ENCODE measurements at places on chromosomes 1 and 21. TPM values are rescaled to one million over a fixed set of nuclear protein-coding genes. Genes with fewer than 3 reads are reported as not detected.

Gene PAQR7
- total RNA-seq, result 7.7 TPM

Gene MYCL
- total RNA-seq, result 28.8 TPM

Gene DYNLT5
- total RNA-seq, result 0.93 TPM

Gene SPRR3
- not detected for total RNA-seq

Gene CACNA1S
- not detected for total RNA-seq

Gene PIGR
- total RNA-seq, result not detected

Gene BROX
- total RNA-seq, result 26.7 TPM

Gene NBPF4
- total RNA-seq, result not detected

Gene PRELP
- total RNA-seq, result 0.19 TPM

Gene IL20
- total RNA-seq, result not detected

- no peak overlapping the region for H3K4me3 ChIP-seq
- no peak overlapping the region for H3K27ac ChIP-seq
Measured at GRCh38 chr1:201404722-201405483, 5.8 kb upstream of the LAD1 start.

GRCh38 chr21:27649323-27649722, 682.4 kb upstream of the ADAMTS5 start:
- no peak overlapping the region for H3K4me3 ChIP-seq
- H3K27ac ChIP-seq, result no peak overlapping the region
- H3K4me1 ChIP-seq, result no peaks in the 10 kb centered on the region
- DNase-seq, result no peak
- H3K27me3 ChIP-seq, result no peaks in the 10 kb centered on the region

DNA sequence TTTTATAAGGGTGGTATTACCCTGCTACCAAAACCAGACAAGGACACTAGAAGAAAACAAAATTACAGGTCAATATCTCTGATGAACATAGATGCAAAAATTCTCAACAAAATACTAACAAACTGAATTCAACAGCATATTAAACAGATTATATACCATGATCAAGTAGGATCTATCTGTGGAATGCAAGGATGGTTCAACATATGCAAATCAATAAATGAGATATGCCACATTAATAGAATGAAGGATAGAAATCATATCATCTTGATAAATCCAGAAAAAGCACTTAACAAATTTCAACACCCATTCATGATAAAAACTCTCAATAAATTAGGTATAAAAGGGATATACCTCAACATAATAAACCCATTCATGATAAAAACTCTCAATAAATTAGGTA, 24.3 kb upstream of the MYBPHL start:
- no peak for DNase-seq
- no peak overlapping the region for H3K4me3 ChIP-seq
- H3K36me3 ChIP-seq, result peaks cover 32% of the 10 kb centered on the region
- no peaks in the 10 kb centered on the region for H3K4me1 ChIP-seq
- no peak overlapping the region for H3K27ac ChIP-seq

DNA sequence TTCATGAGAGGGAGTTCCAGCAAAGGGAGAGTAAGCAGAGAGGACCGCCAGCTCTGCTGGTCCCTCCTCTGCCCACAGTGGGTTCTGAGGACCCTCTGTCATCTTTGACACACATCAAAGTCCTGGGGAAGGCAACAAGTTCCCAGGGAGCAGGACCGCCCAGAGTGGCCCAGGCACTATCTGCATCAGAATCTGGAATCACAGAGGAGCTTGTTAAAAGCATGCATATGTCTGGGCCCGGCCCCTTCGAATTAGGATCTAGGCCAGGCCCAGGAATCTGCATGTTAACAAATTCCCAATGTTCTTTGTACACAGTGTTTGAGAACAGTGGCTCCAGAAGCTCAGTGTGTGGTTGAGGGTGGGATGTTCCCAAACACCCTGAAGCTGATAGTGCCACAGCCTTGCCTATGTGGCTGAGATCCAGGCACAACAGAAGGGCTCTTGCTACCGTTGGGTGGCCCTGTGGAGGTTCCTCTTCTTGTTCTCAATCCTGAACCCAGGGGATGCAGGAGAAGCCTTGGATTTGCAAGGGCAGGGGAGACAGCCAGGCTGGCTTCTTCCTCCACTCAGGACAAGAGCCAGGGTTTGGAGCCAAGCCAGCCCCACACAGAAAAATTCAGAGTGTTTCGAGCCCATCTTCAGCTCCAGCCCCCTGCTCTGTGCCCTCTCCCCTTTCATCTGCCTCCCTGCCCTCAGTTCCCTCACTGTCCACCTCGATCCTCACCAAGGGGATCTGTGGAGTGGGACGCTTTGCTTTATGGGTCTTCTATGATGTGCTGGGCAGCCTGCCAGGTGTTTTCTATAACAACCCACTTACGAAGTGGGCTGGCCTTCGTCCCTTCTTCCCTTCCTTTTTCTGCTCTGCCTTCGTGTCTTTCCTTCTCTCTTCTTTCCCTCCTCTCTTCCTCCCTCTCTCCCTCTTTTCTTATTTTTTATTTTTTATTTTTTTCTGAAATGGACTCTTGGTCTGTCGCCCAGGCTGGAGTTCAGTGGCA, 129.0 kb upstream of the TMPRSS2 start:
- H3K4me1 ChIP-seq, result no peaks in the 10 kb centered on the region
- no peak overlapping the region for H3K4me3 ChIP-seq
- no peak overlapping the region for H3K27ac ChIP-seq
- DNase-seq, result no peak
- H3K27me3 ChIP-seq, result no peaks in the 10 kb centered on the region

DNA sequence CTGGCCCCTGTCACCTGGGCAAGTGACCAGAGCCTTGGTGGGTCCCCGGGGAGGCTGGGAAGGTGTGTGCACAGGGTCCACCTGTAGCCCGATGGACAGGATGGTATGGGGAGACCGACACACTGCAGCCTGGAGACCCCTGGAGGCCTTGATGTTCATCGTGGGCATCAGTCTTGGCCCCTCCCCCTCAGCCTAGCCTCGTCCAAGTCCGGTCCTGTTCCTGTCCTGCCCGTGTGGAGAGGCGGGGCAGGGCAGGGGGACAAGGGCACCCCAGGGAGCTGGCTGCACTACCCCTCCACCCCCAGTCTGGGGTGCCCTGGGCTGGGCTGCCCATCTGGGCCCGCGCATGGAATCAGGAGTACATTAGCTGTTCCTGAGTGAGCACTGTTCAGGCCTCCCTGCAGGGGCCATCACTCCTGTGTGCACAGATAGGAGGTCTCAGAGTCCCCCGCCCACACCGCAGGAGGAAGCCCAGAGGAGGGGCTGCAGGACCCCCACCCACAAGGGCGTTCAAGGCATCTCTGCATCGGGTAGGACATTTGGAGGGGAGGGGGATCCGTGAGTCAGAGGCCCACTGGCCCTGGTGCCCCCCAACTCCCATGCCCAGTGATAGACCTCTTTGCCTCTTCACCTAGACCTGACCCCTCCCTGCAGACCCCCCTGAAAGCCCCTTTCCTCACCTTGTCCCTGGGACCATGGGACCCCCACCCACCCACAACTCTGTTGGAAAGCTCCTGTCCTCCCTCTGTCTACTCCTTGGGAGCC, 63.2 kb downstream of the WNT9A start:
- H3K27me3 ChIP-seq, result no peaks in the 10 kb centered on the region
- no peak overlapping the region for H3K27ac ChIP-seq
- no peak overlapping the region for H3K4me3 ChIP-seq
- no peaks in the 10 kb centered on the region for H3K36me3 ChIP-seq
- peaks cover 5% of the 10 kb centered on the region for H3K4me1 ChIP-seq

GRCh38 chr1:44602634-44603628, 71.3 kb downstream of the TMEM53 start:
- no peaks in the 10 kb centered on the region for H3K27me3 ChIP-seq
- H3K4me1 ChIP-seq, result no peaks in the 10 kb centered on the region
- no peaks in the 10 kb centered on the region for H3K36me3 ChIP-seq
- no peak overlapping the region for H3K4me3 ChIP-seq
- DNase-seq, result no peak

DNA sequence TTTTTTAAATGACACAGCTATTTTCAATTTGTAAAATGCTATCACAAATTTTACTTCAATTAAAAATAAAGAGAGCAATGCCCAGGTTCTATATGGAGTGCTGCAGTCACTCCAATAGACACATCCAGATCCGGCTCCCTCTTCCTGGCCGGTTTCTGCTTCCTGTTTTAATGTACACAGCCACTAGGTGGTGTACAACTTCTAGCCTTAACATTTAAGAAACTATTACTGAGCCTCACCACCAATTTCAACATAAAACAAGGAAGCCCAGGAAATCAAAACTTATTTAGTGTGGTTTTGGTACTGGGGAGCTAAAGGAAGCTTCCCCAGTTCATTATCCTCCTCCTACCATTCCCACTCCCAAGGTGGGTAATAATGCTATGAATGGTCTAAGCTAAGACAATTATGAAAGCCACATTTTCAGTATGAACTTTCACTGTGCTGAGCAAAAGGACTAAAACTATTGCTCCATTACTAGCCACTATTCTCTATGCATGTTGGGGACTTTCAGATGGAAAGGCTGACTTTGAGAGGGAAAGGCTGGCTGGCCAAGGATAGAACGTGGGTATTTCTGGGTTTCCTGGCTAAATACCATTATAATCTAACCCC, 25.5 kb upstream of the MTMR11 start:
- H3K36me3 ChIP-seq, result peaks cover 51% of the 10 kb centered on the region
- H3K27me3 ChIP-seq, result no peaks in the 10 kb centered on the region
- no peak overlapping the region for H3K4me3 ChIP-seq
- H3K27ac ChIP-seq, result no peak overlapping the region
- no peak for DNase-seq
- H3K4me1 ChIP-seq, result no peaks in the 10 kb centered on the region

- H3K4me1 ChIP-seq, result no peaks in the 10 kb centered on the region
- DNase-seq, result no peak
- no peaks in the 10 kb centered on the region for H3K27me3 ChIP-seq
- no peak overlapping the region for H3K4me3 ChIP-seq
- H3K36me3 ChIP-seq, result no peaks in the 10 kb centered on the region
Measured at GRCh38 chr1:2593251-2593878, 6.8 kb downstream of the PRXL2B start.

DNA sequence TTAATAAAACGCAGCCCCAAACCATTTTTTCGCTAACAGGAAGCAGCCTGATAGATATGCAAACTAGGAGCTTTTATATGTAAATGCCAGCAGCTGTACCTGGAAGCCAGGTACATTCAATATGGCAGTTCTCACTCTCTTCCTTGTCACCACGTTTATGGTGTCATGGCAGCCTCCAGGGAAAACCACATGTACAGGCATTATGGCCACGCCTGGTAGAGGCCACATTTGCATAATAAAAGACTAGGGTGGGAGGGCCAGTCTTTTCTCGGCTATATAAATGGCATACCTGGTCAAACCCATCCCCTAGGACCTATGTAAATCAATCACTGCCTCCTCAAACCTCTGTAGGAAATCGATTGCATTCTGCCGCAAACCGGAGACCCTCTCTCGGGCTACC, 247.5 kb downstream of the NEGR1 start:
- DNase-seq, result no peak
- H3K4me3 ChIP-seq, result no peak overlapping the region
- H3K27me3 ChIP-seq, result no peaks in the 10 kb centered on the region
- no peak overlapping the region for H3K27ac ChIP-seq
- no peaks in the 10 kb centered on the region for H3K36me3 ChIP-seq

DNA sequence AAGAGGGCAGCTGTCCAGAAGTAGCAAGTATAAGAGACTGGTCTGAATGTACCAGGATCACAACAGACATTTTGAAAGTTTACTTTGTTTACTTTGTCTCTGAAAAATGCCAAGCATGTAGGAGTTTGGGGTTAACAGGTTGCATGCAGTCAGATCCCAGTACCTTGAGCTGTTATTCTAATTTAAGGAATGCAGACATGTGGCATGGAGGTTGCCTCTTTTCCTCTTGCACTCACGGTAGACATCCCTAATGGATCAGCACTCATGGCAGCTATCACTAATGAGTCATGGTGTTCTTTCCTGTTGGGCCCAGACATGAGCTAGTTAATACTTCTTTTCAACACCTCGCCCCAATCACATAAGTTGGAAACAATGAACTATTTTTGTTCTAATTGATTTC, 67.3 kb downstream of the GADD45A start:
- H3K36me3 ChIP-seq, result no peaks in the 10 kb centered on the region
- H3K27ac ChIP-seq, result no peak overlapping the region
- peaks cover 9% of the 10 kb centered on the region for H3K4me1 ChIP-seq
- H3K27me3 ChIP-seq, result no peaks in the 10 kb centered on the region

DNA sequence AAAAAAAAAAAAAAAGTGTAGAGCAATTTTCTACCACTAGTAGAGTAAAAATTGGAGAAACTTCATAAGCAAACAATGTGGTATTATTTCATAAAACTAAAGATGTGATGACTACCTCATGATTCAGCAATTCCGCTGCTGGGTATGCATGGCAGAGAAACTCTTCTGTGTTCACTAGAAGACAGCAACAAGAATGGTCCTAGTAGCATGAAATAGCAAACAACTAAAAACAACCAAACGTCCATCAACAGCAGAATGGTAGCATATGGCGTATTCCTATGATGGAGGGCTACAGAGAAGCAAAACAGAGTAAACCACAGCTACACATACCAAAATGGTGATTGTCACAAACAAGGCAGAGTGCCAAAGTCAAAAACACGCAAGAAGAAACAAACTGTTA, 18.9 kb downstream of the HTR1D start:
- H3K36me3 ChIP-seq, result peaks cover 12% of the 10 kb centered on the region
- H3K27me3 ChIP-seq, result no peaks in the 10 kb centered on the region
- H3K27ac ChIP-seq, result no peak overlapping the region

- peak; percentile 25 for DNase-seq
- peaks cover 3% of the 10 kb centered on the region for H3K4me1 ChIP-seq
- H3K4me3 ChIP-seq, result no peak overlapping the region
- no peaks in the 10 kb centered on the region for H3K36me3 ChIP-seq
- H3K27me3 ChIP-seq, result no peaks in the 10 kb centered on the region
- H3K27ac ChIP-seq, result no peak overlapping the region
Measured at GRCh38 chr1:31663622-31664452, 19.2 kb upstream of the PEF1 start.

DNA sequence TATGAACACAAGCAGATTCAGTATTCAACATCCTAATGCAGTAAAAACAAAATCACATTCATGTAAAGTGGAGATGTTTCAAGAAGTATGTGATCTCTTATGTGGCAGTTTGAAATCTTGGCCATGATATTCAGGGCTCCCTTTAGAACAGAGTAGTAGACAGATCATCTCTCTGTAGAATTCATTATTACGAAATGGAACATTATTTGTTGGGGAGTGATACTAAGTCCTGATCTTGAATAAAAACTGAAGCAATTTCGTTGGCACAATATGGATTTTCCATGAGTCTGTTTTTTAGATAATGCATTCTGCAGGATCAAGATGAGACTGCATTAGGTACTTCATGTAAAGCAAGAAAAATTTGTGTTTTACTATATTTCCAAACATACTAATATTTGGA, 264.4 kb upstream of the NRIP1 start:
- H3K36me3 ChIP-seq, result no peaks in the 10 kb centered on the region
- DNase-seq, result no peak
- H3K27me3 ChIP-seq, result no peaks in the 10 kb centered on the region
- H3K4me1 ChIP-seq, result no peaks in the 10 kb centered on the region

- no peaks in the 10 kb centered on the region for H3K4me1 ChIP-seq
- DNase-seq, result no peak
- no peaks in the 10 kb centered on the region for H3K27me3 ChIP-seq
- no peaks in the 10 kb centered on the region for H3K36me3 ChIP-seq
Measured at GRCh38 chr1:29640428-29640785, 404.1 kb downstream of the PTPRU start.

- no peaks in the 10 kb centered on the region for H3K4me1 ChIP-seq
- no peak overlapping the region for H3K27ac ChIP-seq
- H3K4me3 ChIP-seq, result no peak overlapping the region
Measured at GRCh38 chr1:33792651-33793050, 71.2 kb upstream of the HMGB4 start.

Measured in H1 (cell line).